Activated CD4-positive, alpha-beta T cell treated with anti-CD3 and anti-CD28 coated beads for 36 hours (primary cell): ENCODE measurements at places on chromosomes 16 and 17. TPM values are rescaled to one million over a fixed set of nuclear protein-coding genes. Genes with fewer than 3 reads are reported as not detected.

UNC45B gene
- 0.07 TPM for total RNA-seq

SETD1A gene
- total RNA-seq, result 18.5 TPM

NBR1 gene
- 55.6 TPM for total RNA-seq

SLC22A31 gene
- total RNA-seq, result 0.49 TPM

KCNH4 gene
- total RNA-seq, result 0.53 TPM

MNT gene
- 16.0 TPM for total RNA-seq

CCDC40 gene
- total RNA-seq, result 0.57 TPM

KIFC3 gene
- 0.32 TPM for total RNA-seq

KRT15 gene
- total RNA-seq, result not detected

EVPL gene
- total RNA-seq, result 0.04 TPM

SCGB1C2 gene
- total RNA-seq, result not detected
